ENCODE measurements at places on chromosomes 2 and 18. TPM values are rescaled to one million over a fixed set of nuclear protein-coding genes. Genes with fewer than 3 reads are reported as not detected.

The HDAC4 gene
- total RNA-seq: 5.6 TPM

The FBXO48 gene
- 0.49 TPM for total RNA-seq

The REG3G gene
- not detected for total RNA-seq

The ABCG5 gene
- total RNA-seq: not detected

The CCL20 gene
- total RNA-seq: 0.65 TPM

The ERFE gene
- total RNA-seq: 24.2 TPM

The WDR35 gene
- 4.3 TPM for total RNA-seq

The EPHA4 gene
- 0.72 TPM for total RNA-seq

The CYTIP gene
- not detected for total RNA-seq

The PXDN gene
- 588 TPM for total RNA-seq

The PLEKHH2 gene
- total RNA-seq: 1.8 TPM

The OR6B2 gene
- total RNA-seq: not detected

The INHA gene
- total RNA-seq: not detected

The ANKRD30B gene
- not detected for total RNA-seq

The PLEK gene
- total RNA-seq: not detected

The IL36A gene
- total RNA-seq: not detected

The CHAC2 gene
- 5.3 TPM for total RNA-seq

The SLC19A3 gene
- 2.2 TPM for total RNA-seq

The SERPINB11 gene
- total RNA-seq: not detected

The CFAP210 gene
- not detected for total RNA-seq

The RHOB gene
- 188 TPM for total RNA-seq

The ZNF385B gene
- total RNA-seq: not detected
